ENCODE measurements at places on chromosomes 6 and 20.

- peak; percentile 28 for DNase-seq
Observed at GRCh38 chr6:21594416-21595281, 1.1 kb downstream of the SOX4 start.

GRCh38 chr6:83536647-83537589, 24.6 kb downstream of the PRSS35 start:
- DNase-seq, result no peak

DNA sequence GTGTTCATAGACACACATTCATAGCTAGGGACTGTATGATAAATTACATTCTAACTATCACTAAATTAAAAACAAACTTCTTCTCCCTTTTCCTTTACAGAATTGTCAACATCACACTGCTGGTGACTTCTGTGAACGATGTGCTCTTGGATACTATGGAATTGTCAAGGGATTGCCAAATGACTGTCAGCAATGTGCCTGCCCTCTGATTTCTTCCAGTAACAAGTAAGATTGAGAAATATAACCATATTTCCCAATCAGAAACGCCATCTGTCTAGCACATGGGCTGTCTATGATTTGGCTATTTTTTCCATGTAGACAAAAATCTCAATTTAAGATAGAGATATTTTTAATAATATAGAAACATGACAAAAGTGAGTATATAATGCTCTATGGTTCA, 367.7 kb downstream of the ARHGAP18 start:
- DNase-seq, result no peak

- DNase-seq, result no peak
Observed at GRCh38 chr20:60486937-60487336, 528.7 kb downstream of the CDH26 start.

- DNase-seq, result no peak
Observed at GRCh38 chr6:34859951-34860350, 27.9 kb downstream of the TAF11 start.

DNA sequence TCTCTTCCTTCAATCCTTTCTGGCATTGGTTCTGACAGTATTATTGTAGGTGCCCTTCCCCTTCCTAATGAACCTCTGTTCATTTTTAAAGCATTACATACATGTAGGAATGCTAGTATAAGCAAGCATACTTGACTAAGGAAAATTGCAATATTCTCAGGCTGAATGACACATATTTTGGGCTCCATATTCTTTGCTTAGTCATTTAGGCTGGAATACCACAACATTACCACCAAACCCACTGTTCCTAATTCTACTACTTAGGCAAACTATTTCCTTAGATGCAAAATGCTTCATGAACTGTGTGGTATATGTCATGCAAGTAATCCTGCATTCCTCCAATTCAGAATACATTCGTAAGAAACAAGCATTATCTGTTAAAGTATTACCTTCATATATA, 113.9 kb downstream of the PRDM1 start:
- no peak for DNase-seq

DNA sequence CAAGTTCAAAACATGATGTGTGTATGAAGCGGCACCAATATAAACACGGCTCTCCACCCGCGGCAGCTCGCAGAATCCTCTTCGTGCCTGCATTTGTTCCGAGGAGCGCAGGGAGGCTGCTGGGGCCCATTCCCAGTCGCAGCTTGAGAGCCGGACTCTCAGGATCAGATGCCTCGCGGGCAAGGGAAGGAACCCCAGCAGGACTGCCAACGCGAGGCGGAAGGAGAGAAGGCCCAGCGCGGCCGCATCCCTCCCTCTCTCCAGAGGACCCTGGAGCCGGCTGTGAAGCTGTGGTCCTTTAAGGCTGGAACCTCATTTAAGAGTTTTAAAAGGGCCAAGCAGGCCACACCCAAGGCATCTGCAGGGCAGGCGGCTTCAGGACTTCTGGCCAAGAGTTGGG, 44.2 kb upstream of the ZBP1 start:
- DNase-seq, result no peak

All from cerebellar nuclear complex (tissue), 1 donor.